ENCODE measurements at places on chromosomes 11 and 22. TPM values are rescaled to one million over a fixed set of nuclear protein-coding genes. Genes with fewer than 3 reads are reported as not detected.

GRCh38 chr11:12539572-12539971, 134.6 kb upstream of the TEAD1 start:
- no peak for DNase-seq

GRCh38 chr11:548700-549603, 11.6 kb downstream of the LMNTD2 start:
- no peak for DNase-seq

GRCh38 chr22:41870786-41871185, 37.9 kb downstream of the SREBF2 start:
- DNase-seq: no peak

DNA sequence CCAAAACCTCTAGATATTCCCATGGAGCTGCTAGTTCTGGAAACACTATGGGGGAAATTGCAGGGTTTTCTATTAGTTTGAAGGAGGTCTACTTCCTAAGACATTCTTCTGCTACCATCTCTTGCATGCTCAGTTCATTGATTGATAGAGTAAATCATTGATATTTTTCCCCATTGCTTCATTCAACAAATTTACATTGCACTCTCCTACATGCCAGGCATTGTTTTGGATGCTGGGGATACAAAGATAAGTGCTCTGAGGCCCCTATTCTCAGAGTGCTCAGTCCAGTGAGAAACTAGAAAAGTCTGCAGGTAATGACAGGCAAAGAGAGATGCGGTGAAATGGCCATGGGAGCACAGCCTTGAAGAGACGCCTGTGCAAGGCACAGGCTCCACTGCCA, 313.1 kb downstream of the KIRREL3 start:
- DNase-seq: no peak

DNA sequence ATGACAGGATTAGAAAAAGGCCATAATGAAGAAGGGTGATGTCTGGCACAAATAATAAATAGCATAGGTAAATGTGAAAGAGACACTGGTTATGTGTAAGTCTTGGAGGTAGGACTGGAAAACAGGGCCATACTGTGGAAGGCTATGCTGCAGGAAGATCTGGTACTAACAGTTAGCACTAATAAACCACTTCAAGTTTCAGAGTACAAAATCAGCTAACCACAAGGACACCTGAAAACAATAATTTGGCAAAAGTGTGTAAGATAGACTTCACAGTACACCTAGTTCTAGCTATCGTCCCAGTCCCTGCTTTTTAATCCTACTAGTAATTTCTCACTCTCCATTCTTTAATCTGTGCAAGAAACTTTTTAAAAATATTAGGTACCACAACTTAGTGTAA, 44.3 kb downstream of the CWF19L2 start:
- DNase-seq: no peak

GRCh38 chr11:19200410-19201201, 1.2 kb downstream of the CSRP3 start:
- no peak for DNase-seq

The FOLR1 gene
- total RNA-seq: 0.49 TPM
